NCI-H2081 treated with DMSO at 0.1 percent for 48 hours (cell line): ENCODE measurements at places on chromosomes 3 and 15.
A peak's percentile ranks its signal among the peaks of the same experiment; 100 is the strongest.

DNA sequence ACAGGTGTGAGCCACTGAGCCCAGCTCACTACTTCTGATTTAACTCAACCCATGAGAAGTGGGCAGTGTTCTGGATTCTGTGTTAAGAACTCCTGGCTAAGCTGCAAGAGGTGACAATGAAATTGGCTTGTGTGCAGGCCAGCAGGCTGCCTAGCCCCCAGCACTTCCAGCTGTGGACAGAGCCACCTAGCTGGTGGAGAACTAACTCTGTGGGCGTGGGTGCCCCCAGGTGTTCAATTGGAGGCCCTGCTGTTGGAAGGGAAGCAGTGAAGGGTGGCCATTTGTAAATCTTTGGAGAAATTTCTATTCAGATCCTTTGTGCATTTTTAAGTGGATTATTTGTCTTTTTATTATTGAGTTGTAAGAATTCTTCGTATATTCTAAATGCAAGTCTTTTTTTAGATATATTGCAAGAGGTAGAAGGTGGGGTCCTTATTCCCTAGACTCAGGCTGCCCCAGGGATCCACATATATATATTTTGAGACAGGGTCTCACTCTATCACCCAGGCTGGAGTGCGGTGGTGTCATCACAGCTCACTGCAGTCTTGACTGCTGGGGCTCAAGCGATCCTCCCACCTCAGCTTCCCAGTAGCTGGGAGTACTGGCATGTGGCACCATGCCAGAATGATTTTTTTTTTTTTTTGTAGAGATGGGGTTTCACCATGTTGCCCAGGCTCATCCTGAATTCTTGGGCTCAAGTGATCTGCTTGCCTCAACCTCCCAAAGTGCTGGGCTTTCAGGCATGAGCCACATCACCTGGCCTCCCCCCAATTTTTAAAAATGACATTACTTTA is 7.2 kb upstream of the SCAMP5 start:
- peak; percentile 17 for DNase-seq

- DNase-seq: no peak
Measured at GRCh38 chr15:49152552-49153312, 2.7 kb downstream of the COPS2 start.

DNA sequence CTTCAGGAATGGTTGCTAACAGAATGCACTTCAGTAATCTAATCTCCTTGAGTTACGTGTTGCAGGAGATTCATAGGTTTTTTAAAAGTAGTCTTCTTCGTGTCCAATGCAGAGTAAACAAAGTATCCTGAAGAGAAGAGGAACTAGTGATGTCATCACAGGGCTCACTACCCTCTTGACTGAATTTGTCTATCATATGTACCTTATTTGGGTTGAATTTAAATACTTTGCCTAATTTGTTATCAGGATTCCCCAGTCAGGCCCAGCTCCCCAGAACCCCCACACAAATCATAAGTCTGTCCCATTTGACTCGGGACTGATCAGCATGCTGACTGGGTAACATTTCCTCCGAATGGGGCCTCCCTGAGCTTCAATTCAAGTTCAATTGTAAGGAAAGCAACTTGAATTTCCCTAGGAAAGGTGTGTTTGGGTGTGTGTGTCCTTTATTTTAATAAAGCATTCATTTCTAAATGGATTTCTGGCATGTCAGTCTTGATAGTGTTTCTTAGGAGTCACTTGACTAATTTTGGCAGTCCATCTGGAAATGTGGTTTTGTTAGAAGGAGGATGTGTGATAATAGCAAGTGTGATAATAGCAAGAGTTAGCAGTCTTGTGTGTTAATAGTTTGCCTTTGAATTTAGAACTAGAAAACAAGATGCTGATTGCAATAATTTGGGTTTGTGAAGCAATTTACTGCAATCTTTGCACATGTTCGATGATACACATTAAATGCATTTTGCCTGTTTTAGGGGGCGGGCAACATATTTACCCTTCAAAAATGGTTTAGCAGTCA is 21.9 kb downstream of the OXNAD1 start:
- DNase-seq: no peak

DNA sequence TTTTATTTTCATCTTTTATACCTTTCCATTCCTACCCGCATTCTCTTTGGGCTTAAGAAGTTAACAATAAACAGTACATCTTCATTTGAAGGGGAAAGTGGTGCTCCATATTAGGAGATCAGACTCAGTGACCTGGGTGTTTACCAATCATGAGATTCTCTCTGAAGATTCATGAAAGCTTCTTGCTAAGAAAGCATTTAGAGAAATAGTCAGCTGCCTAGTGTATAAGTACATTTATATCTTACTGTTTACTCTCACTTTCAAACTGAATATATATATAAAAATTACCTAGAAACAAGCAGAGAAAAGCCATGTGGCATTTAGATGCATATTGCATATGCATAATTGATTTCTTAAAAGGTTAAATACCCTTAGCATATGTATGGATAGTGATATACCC is 100.5 kb downstream of the KCNH8 start:
- no peak for DNase-seq

DNA sequence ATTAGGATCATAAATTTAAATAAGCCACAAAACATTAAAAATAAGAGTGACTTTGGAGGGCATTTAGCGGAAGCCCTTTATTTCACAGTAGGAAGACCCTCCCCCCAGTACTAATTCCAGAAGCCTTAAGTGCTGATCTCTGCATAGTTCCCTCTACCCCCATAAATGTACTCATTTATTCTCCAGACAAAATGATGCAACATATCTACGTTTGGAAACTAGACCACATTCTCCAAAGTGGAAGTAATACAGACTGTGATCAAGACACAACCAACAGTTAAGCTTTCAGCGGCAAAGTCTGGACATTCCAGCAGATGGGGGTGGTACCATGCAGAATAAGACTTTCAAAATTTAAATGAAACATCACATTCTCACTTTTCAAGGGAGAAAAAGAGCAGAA is 44.8 kb upstream of the RPS17 start:
- no peak for DNase-seq

DNA sequence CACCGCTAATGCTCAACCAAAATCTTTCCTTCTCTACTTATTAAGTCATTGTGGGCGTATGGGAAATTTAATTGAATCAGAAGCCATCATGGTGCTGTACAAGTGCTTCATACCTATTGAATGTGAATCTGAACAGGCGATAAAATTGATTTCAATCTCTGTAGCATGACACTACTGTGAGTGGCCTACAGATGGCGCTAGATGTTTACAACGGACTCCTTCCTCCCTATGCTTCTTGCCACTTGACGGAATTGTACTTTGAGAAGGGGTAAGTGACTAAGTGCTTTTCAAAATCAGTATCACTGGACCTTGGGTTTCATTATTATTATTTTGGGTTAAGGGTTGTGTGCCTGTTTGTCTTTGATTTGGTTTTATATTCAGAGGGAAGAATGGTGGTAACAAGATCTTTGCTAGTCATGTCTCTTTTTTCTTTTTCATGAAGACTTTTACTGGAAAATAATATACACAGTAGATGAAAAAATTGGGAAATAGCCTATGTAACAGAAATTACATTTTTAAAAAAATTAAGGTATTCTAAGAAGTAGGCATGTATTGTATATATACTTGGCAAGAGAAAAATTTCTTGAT is 35.4 kb downstream of the ACP3 start:
- DNase-seq: peak; percentile 58

DNA sequence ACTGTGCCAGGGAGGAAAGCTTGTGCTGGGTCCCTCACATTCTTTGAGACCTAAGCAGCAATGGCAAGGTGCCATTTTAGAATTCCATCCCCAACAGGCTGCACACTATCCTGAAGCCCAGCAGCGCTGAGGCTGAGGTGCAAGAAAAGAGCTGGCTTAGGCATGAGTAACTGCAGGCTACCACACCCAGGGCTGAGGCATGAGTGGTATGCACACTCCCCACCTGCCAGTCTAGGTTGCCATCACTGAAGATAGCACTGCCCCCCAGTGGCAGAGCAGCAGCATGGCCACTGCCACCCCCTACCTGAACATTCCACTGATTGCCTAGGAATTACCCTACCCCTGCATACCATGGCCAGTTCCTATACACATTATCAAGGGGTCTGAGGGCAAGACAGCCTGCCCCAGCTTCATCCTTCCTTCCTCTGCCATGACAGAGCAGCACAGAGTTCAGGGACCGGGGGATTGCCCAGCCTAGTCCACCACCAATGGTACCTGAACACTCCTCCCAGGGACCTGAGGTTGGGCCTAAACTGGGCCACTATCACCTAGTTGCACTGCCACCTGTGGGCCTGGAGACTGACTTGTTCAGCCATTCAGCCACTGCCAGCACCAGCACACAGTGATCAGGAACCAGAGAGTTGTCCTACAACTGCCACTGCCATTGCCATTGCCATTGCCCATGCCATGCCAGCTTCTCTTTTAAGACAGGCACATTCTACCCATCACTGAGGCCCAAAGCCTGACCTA is 129.8 kb downstream of the SATB1 start:
- DNase-seq: no peak

GRCh38 chr15:33001926-33002325 is 192.6 kb downstream of the FMN1 start:
- no peak for DNase-seq

DNA sequence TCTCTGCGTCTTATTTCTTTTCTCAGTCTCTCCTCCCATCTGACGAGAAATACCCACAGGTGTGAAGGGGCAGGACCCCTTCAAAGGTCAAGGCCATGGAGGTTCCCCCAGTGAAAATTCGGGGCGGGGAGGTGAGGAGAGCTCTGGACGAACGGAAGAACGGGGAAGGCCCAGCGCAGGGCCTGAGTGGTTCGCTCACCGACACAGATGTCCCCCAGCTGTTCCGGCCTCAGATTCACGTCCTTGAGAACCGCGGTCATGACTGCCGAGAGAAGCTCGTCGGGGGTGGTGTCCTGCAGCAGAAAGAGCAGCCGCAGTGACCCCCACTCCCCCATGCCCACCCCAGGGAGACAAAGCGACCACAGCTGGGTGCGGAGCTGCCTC is 542 bp downstream of the ACAA1 start:
- no peak for DNase-seq

GRCh38 chr15:89408372-89409183 is 74.0 kb upstream of the POLG start:
- DNase-seq: no peak

GRCh38 chr3:72442759-72443158 is 405.5 kb downstream of the SHQ1 start:
- DNase-seq: no peak
